ENCODE measurements at places on chromosomes 11 and 22. TPM values are rescaled to one million over a fixed set of nuclear protein-coding genes. Genes with fewer than 3 reads are reported as not detected.

Gene PLEKHB1
- 0.63 TPM for total RNA-seq

Gene DDX25
- total RNA-seq: not detected

Gene CARD16
- total RNA-seq: 0.17 TPM

Gene AQP11
- total RNA-seq: 1.4 TPM

Gene NPAS4
- total RNA-seq: not detected

Gene SLC6A5
- total RNA-seq: not detected

Gene OR10D3
- total RNA-seq: not detected

Gene MLC1
- total RNA-seq: 0.06 TPM

Gene DUSP8
- total RNA-seq: 1.0 TPM

Gene OR8D4
- total RNA-seq: not detected

Gene SERGEF
- 15.1 TPM for total RNA-seq

Gene SHANK3
- 4.4 TPM for total RNA-seq

Gene OR51I2
- not detected for total RNA-seq

Gene ASCC2
- total RNA-seq: 27.8 TPM

Gene OR5P2
- total RNA-seq: not detected

Gene BATF2
- 0.58 TPM for total RNA-seq

Gene FXYD2
- total RNA-seq: 15.8 TPM

Gene HEPHL1
- total RNA-seq: not detected

Gene CCDC73
- total RNA-seq: not detected

Gene ADAMTS15
- 7.5 TPM for total RNA-seq

Gene VPS26B
- 19.0 TPM for total RNA-seq

Gene SEC14L6
- total RNA-seq: not detected

Gene DENND5A
- total RNA-seq: 37.3 TPM

Gene CDC42EP1
- total RNA-seq: 31.2 TPM

Gene FOLR3
- 0.25 TPM for total RNA-seq

Gene CECR2
- 0.16 TPM for total RNA-seq

Gene TSGA10IP
- total RNA-seq: not detected

Gene OSM
- not detected for total RNA-seq

Gene ARRB1
- 20.2 TPM for total RNA-seq
